ENCODE measurements at places on chromosomes 2 and 18.

- no peak for DNase-seq
Measured at GRCh38 chr18:42426496-42427015, 471.5 kb downstream of the PIK3C3 start.

DNA sequence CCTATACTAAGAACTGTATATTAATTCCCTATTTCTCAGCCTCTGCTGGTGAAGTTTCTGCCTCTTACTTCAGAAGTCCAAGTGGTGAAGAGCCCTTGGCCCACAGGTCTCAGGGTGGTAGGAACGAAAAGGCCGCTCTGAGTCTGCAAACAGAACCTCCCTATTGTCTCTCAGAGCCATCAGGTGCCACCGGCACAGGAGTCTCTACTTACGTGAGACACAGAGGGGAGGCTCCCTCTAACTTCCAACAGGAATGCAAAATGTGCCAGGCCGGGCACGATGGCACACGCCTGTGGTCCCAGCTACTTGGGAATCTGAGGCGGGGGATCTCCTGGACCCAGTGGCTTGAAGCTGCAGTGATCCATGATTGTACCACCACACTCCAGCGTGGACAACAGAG is 143.0 kb downstream of the TPO start:
- DNase-seq = no peak

DNA sequence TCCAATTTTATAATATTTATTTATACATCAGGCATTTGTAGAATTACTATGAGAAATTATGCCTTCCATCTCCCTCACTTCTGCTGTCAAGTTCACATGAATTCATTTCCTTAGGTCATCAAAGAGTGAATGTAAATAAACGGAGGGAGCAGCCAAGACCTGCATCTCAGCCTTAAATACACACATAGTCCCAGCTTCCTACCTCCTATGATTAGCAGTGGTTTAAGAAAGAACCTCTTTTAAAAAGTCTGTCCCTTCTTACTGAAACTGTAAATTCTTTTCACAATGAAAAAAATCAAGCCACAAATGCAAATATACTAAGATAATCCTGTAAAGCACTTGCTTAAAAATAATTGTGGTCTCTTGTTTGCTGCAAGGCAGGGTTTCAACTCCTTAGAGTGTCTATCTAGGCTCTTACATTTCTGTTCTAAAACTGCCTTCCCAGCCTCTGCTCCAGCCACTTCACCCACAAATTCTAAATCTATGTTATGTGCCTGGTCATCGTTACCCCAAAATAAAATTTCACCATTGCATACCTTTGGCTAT is 532.7 kb upstream of the FSHR start:
- DNase-seq = no peak

GRCh38 chr2:31945572-31945935 is 65.3 kb downstream of the MEMO1 start:
- DNase-seq = no peak

GRCh38 chr18:5424903-5425664 is 118.7 kb downstream of the EPB41L3 start:
- DNase-seq = peak; percentile 40

GRCh38 chr2:72176281-72176680 is 28.6 kb upstream of the CYP26B1 start:
- DNase-seq = no peak

DNA sequence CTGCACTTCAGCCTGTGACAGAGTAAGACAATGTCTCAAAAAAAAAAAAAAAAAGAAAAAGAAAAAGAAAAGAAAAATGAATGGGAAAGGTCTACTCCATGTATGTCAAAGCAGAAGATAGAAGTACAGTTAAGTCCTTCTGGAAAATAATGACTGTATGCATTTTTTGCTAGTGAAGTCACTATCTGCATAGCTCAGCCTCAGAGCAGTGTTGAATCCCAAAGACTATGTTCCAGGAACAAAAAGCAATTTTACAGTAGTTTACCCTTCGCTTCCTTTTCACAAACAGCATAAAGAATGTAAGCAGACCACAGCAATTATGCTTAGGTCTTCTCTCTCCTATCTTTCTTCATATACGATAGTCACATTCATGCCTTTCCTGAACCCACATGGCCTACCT is 497.4 kb downstream of the CMPK2 start:
- DNase-seq = no peak

DNA sequence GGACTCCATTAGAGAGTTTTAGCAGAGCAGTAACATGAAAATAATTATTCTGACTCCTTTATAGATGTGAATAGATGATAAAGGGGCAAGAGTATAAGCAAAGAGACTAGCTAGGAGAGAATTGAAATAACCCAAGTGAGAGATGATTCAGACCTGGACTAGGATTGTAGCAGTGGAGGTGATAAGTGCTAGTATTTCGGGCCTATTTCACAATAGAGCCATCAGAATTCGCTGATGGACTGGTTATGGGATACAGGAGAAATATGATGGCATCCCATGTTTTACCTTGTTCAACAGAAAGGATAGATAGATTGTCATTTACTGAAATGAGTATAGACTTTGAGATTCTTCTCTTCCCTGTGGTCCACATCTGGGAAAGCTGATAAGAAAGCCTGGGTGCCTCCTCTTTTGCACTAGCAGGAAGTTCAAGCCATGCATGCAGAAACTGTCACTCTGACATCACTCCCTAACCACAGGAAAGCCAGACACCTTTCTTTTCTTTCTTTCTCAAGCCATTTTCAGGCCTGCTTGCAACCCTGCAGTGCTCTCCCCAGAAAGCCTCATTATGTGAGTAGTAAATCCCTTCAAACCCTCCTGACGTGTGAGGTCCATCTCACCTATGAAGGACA is 25.3 kb downstream of the DYNAP start:
- no peak for DNase-seq

- no peak for DNase-seq
Measured at GRCh38 chr2:26576565-26577441, 64.4 kb downstream of the CIB4 start.

- no peak for DNase-seq
Measured at GRCh38 chr2:31944828-31945571, 65.8 kb downstream of the MEMO1 start.

DNA sequence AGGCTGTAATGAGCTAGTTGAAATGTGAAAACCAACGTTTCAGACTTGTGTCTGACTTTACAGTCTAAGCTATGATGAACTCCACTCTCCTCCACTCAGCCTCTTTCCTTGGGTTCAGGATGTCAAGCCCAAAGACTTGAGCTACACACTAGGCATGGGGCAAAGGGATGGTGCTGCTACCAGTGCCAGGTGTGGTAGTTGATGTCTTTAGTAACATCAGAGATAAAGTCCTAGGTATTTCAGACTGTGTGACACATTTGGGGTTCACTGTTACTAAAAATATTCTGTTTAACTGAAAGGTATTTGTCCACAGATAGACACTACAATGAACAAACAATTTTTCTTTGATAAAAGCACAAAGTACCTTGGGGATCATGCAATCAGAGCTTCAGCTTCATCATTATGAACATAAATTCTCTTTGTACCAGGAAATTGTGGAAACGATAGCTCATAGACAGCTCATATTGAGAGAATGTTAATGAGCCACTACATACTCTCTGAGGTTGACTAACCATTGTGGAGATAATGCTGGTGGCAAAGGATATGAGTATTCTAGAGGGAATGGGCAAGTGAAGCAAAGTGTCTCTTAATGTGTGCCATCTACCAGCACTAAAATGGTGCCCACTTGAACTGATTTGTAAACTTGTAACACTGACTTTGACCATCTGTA is 253.7 kb upstream of the THUMPD2 start:
- peak; percentile 48 for DNase-seq

GRCh38 chr2:236959876-236960275 is 125.8 kb upstream of the COPS8 start:
- DNase-seq = no peak

- DNase-seq = no peak
Measured at GRCh38 chr2:181563101-181563692, 93.7 kb downstream of the CERKL start.

- DNase-seq = no peak
Measured at GRCh38 chr2:158478237-158478636, 21.5 kb downstream of the PKP4 start.

DNA sequence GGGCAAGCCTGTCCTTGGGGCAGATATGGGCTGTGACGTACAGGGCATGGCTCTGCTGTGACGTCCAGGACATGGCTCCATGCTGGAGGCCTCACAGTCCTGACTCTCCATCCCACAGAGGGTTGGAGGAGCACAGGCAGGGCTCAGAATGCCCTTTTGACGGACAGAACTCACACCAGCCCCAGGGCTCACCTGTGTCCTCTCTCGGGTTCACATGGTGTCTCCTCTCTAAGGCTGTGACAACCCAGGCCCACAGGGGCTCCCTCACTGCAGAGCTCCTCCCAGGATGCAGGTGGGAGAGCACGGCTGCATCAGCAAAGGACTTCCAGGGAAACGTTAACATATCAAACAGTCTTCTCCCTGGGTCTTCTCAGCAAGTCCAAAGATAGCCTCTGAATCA is 133.8 kb downstream of the EIPR1 start:
- no peak for DNase-seq

DNA sequence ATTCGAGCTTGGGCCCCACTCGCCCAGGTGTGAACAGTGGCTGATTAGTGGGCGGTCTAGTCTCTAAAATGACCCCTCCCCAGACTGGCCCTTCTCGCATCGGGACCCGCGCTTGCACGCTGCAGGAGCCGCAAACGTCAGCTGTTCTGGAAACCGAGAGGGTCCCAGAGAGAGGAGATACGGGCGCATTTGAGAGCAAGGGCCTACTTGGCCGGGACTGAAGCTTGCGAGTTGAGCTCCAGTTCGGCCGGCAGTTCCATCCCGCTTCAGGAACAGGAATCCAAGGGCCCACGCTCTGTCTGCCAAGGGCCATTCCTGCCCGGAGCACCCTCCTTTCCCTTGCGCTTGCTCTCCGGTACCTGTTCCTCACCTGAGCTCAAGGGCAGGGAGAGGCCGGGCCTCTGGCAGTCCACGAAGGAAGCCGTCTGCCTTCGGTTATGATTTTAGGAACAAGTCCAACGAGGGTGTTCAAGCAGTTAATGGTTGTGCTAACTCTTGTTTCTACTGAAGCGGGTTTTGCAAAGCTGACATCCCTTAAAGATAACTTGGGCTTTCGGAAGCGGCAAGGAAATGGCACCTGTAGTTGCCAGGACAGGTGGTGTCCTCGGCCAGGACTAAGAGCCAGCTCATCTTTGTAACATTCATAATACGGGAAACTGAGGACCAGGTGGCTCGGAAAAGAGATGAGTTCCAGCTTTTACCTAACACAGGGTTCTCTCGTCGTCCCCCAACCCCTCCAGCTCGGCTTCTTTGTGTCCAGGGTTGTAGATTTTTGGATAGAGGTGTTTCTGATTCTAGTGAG is 3.9 kb upstream of the DLX1 start:
- no peak for DNase-seq

GRCh38 chr2:26883956-26884355 is 36.0 kb downstream of the DPYSL5 start:
- no peak for DNase-seq

DNA sequence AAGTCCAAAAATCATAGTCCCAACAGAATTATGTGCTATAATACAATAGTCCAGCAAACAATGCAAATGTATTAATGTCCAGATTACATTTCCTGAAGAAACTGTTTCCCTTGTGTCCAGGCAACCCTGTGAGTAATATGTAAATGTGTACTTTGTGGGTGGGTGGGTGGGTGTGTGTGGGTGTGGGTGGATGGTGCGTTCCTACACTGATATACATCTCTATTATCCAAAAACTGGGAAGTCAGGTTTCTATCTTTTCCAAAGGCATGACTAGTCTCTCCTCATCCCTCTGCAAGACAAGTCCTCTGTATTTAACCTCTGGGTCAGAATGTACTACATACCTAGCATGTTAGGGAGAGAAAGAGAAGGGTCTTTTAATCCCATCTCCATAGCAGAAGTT is 71.6 kb downstream of the LNPK start:
- DNase-seq = no peak

- DNase-seq = no peak
Measured at GRCh38 chr2:239917125-239917956, 107.8 kb downstream of the NDUFA10 start.

DNA sequence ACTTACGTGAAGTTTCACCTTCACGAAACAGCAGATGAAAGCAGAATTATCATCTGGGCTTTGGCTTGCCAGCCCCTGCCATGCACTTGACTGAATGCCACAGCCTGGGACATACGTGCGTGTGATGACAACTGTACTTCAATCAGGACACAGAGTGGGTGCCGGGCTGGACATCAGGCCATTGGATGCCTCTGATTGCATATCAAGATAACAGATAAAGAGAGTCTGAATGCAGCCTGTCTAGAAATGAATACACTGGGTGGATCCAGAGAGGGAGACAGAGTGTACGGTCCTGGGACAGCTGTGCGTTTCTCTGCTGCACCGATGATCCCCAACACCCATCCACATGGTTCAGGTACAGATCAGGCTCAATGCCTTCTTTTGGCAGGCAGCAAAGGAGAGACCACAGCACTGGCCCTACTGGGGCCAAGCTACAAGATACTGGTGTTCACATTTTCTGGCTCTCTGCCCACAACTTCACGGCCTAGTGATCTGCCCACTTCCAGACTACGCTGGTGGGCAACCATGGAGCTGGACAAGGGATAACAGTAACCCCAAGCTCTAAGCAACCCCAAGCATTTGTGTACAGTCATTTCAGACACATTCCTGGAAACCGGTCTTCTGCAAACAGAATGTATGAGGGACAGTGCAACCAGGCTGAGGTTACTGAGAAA is 35.6 kb downstream of the FBLN7 start:
- no peak for DNase-seq

- DNase-seq = no peak
Measured at GRCh38 chr2:53646788-53647187, 120.8 kb upstream of the CHAC2 start.

- DNase-seq = no peak
Measured at GRCh38 chr2:115649731-115650130, 1207.3 kb downstream of the DPP10 start.

GRCh38 chr18:48645427-48646002 is 106.7 kb downstream of the CTIF start:
- DNase-seq = no peak

GRCh38 chr2:15871239-15871783 is 69.0 kb upstream of the MYCN start:
- DNase-seq = no peak

GRCh38 chr2:102046135-102046986 is 54.6 kb downstream of the IL1R2 start:
- peak; percentile 41 for DNase-seq

- peak; percentile 92 for DNase-seq
Measured at GRCh38 chr2:9975805-9976447, 24.4 kb downstream of the GRHL1 start.

DNA sequence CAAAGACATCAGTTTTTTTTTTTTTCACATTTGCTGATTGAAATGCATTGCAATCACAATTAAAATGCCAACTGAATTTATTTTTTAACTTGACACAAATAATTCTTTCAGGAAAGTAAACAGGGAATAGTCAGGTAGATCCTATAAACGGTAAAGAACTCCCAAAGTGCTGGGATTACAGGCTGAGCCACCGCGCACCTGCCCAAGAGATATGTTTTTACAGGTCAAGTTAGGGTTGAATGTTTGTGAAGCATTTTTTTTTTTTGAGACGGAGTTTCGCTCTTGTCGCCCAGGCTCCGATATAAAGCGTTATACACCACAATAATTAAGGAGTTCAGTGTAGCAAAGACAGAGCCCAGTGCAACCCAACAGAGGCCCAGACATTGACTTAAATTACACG is 15.1 kb downstream of the ITM2C start:
- DNase-seq = no peak

- no peak for DNase-seq
Measured at GRCh38 chr2:28926847-28927246, 32.4 kb downstream of the WDR43 start.

GRCh38 chr18:59318460-59319050 is at the start of gene CPLX4:
CPLX4 (minus strand) TSS chr18:59318649; CDS start chr18:59318462, 187 bp downstream.
- DNase-seq = no peak

- peak; percentile 18 for DNase-seq
Measured at GRCh38 chr2:191030521-191031154, 16.7 kb upstream of the STAT1 start.

- DNase-seq = no peak
Measured at GRCh38 chr2:171669121-171669520, 18.1 kb upstream of the DYNC1I2 start.
